ENCODE measurements at places on chromosomes 1 and 21.

DNA sequence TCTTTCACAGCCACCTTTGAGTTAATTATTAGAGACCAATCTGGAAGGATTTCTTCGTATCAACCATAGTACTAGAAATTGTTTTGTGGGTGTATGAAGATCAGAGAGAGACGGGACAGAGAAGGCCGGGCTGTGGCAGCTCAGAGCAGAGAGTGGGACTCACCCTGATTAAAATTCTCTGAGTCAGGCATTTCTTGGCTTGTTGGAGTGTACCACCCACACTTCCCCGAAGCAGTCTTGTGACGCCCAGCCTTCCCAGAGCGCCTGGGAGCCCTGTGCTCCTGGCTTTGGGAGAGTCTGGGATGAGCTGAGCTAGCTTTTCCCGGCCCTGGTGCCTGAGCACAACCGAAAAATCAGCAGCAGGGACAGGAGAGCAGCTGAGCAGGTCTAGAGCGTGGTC lies 19.4 kb downstream of the PLEKHM2 start:
- DNase-seq: no peak

DNA sequence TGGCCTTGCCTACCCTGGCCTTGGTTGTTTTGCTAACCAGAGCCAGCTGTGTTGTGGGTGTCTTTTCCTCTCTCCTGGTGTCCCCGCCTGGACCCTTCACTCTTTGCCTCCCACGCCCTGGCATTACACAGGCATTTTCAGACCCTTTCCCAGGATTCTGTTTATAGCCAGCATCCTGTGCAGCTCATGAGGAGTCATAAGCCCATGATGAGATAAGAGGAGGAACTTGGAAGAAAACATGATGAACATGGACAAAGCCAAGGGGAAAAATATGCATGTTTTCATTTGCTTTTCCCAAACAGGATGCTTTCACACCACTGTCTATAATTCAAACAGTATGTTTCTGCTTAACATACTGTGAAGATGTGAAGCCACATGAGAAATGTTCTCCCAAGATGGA lies 18.7 kb upstream of the WARS2 start:
- no peak for DNase-seq

DNA sequence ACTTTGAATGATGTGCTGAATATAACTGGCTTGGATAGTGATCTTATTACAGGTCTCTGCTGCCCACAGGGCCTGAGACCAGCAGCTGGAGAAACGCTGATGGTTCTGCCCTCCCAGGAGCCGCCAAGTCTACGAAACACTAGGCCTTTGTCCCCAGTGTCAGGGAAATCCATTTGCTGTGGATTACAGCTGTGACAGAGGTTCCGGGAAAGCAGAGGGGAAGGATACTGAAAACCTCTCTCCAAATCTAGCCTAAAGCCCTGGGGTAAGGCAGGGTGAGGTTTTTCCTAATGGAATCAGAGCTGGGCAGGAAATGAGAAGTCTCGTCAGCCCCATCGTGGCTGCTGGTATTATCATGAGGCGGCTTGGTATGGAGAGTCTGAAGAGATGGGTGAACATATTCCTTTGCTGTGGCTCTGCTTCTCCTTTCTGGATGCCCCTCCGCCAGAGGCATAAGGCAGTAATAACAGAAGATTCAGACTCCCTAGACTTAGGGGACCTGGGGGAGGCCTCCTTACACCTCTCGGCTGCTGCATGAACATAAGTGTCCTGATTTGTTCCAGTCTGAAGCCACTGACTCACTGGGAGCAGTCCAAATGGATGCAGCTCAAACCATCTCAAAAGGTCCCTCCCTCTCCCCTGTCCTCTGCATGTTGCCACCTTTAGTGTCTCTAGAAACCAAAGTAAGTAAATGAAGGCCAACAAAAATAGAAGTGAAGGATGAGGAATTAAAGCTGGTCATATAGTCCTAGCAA lies 48.1 kb downstream of the PHC2 start:
- no peak for DNase-seq

DNA sequence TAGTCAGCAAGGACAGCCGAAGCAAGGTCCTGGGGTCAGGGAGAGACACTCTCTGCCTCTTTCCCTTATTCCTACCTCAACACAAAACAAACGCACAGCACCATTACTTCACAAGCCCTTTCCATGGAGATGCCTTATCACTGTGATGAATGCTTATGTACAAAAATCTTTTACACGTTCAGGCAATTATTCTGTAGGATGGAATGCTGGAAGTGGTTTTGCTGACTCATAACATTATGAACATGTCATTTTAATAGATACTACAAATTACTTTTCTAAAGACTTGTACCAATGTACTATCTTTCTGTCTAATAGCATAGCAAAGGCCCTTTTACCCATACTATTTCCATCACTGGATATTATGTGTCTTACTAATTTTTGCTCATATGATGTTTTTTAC lies 98.4 kb downstream of the TTLL7 start:
- no peak for DNase-seq

- no peak for DNase-seq
Observed at GRCh38 chr1:239448911-239449310, 62.5 kb downstream of the CHRM3 start.

GRCh38 chr1:53359225-53359933 lies 31.5 kb upstream of the LRP8 start:
- DNase-seq: no peak

GRCh38 chr1:56433056-56433577 lies 146.2 kb downstream of the PLPP3 start:
- no peak for DNase-seq

- no peak for DNase-seq
Observed at GRCh38 chr21:46187261-46187660, 3.0 kb upstream of the SPATC1L start.

- no peak for DNase-seq
Observed at GRCh38 chr1:54135436-54136120, 17.2 kb downstream of the CDCP2 start.

- DNase-seq: no peak
Observed at GRCh38 chr1:51313268-51313852, 17.0 kb downstream of the TTC39A start.

- DNase-seq: no peak
Observed at GRCh38 chr1:16245476-16246196, 8.7 kb upstream of the CPLANE2 start.

DNA sequence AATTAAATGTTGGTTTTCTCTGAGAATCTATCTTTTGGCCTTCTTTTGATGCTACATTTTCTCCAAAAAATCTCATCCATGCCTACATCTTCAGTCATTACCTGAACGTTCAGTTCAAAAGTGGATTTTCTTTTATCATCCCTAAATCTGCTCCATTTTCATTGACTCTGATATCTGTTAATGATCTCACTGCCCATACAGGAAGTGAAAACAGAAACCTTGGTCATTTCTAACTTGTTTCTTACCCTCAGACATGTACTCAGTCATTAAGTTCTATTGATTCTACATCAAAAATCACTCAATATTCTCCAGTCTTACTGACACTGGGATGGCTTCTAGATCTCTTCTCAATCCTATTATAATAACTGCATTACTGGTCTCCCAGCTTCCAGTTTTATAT lies 22.7 kb downstream of the PRKACB start:
- no peak for DNase-seq

DNA sequence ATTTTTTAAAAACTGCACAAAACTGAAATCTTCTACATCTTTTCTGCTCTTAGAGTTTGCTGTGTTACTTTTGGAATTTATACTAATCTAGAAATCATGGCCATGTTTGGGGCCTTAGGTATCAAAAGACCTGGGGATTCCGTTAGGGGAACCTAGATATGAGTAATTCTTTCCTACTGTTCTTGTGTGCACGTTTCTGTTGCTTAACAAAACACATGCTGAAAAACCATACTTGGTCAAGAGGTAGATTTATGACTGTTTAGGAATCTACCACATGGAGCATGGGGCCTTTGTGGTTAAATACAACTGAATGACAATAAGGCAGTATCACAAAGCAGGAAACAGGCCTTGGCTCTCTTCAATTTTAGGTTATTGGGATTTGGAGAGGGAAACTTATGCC lies 291.9 kb upstream of the USP25 start:
- no peak for DNase-seq

- peak; percentile 45 for DNase-seq
Observed at GRCh38 chr1:244322791-244323521, 128.8 kb downstream of the ADSS2 start.

- DNase-seq: no peak
Observed at GRCh38 chr1:43206600-43207228, 34.6 kb downstream of the CFAP57 start.

DNA sequence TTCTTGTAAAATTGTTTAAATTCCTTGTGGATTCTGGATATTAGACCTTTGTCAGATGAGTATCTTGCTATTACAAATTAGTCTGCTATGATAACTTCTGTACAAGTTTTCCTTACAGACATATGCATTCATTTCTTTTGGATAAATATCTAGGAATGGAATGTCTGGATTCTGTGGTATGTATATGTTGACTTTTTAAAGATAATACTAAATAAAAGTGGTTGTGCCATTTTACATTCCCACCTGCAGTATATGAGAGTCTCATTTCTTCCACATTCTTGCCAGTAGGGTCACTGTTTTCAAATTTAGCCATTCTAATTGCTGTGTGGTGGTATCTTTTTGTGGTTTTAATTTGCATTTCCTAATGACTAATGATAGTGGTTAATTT lies 53.9 kb downstream of the SYDE2 start:
- DNase-seq: no peak

GRCh38 chr1:235160383-235160956 lies 580 bp downstream of the RBM34 start:
- DNase-seq: no peak

GRCh38 chr1:226661965-226662364 lies 77.1 kb downstream of the ITPKB start:
- DNase-seq: no peak

DNA sequence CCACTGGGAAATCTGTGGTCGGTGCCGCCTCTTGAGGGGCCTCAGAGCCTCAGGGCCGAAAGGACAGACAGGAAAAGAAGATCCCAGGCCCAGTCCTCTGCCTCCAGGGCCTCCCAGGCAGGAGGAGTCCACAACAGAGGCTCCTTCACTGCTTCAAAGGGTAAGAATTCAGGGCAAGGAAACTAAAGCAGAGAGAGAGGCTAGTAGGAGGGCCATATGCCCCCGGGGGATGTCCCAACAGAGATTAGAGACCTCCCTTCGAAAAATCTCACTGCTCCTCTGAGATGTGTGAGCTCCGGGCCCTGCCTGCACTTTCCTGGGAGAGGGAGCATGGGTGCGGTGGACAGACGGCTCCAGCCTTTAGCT lies 465.9 kb downstream of the NPHP4 start:
- DNase-seq: no peak

- DNase-seq: no peak
Observed at GRCh38 chr21:26599261-26599660, 26.2 kb upstream of the CYYR1 start.

DNA sequence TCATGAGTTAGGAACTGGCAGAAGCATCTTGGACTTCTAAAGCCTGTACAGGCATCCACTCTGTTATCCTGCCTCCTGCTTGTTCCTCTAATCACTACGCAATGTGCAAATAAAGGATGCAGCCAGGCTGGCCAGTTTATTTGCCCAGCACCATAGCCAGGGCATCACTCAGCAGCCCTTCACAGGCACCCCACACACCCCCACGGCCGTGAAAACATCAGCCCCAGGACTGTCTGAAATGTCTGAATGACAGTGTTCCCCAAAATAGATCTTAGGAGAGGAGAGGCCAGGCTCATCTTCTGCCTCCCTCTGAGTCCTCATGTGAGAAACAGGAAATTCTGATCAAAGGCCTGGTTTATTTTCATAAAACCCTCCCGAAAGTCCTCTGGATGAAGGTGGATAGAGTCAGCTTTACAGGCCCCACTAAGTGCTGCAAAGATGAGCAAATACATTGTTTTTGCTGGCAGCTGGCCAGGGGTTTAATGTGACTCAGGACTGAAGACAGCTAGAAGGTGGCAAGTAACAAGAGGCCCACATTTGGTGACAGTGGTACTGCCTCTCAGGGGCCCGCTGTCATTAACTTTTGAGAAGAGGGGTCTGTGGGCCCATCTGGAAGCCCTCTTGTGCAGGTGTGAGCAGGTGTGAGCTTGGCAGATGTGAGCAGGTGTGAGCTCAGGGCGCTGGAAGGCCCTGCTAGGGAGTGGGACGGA lies 32.9 kb downstream of the GRHL3 start:
- DNase-seq: no peak

GRCh38 chr21:44914176-44914874 lies 6.4 kb downstream of the ITGB2 start:
- peak; percentile 25 for DNase-seq

GRCh38 chr1:154768456-154769125 lies 101.5 kb downstream of the KCNN3 start:
- no peak for DNase-seq

- DNase-seq: peak; percentile 45
Observed at GRCh38 chr1:155078469-155079209, at the start of gene EFNA3. Gene EFNA3, plus strand, starts transcription at chr1:155078837. Its CDS starts 105 bp downstream, at chr1:155078942.

DNA sequence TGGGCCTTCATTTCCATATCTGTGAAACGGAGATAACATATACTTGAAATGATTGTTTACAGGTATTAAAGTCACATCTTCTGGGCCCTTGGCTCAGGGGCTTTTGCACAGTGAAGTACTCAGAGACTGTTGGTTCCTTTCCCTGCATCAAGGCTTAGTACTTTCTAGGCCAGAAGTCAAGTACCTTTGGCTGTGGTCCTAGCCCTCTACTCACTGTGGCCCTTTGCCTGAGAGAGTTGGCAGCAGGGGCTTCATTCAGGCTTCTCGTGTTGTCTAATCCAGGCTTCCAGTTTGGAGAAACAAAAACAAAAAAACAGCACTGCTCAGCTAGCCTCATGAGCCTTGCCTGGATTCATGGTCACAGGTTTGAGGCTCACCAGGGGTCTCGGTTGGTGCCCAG lies 8.1 kb upstream of the DPH2 start:
- DNase-seq: no peak

- DNase-seq: no peak
Observed at GRCh38 chr21:27157097-27157496, 190.2 kb upstream of the ADAMTS5 start.

- DNase-seq: no peak
Observed at GRCh38 chr1:147472966-147473732, 68.2 kb upstream of the BCL9 start.

DNA sequence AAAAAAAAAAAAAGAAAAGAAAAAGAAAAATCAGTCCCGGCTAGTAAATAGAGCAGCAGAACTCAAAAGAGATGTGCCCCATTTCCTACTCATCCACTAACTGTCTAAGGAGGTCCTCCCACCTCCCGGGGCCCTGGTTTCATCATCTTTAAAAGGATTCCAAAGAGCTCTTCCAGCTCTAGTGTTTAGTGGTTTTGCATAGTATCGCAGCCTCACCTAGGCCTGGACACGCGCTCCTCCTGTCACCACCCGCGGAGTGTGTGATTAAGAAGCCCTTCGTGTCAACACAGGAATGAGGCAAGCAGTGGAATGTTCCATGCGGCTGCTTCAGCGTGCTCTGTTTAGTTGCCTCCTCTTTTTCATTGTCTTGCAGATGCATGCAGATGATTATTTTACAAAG lies 49.0 kb downstream of the LBR start:
- no peak for DNase-seq

DNA sequence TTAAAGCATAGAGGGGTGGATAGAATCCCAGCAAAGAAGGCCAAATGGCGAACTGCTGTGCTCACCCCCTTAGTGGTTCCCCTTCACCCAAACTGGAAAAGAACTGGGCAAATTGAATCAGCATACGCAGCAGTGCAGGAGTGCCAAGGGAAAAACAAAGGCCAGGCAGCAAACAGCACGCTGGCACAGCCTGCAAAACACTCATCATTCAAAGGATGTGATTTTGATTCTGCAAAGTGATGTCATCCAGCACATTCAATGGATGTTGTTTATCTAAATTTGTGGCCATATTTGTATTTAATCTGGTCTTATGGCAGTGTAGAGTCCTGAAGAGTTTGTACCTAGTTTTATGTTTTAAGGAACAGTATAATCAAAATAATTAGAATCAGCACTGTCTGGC lies 71.8 kb upstream of the ECE1 start:
- no peak for DNase-seq

GRCh38 chr1:43870306-43870705 lies 63.3 kb upstream of the ARTN start:
- no peak for DNase-seq
